ENCODE measurements at places on chromosomes 11 and 22.
A peak's percentile ranks its signal among the peaks of the same experiment; 100 is the strongest.

- peak; percentile 64 for DNase-seq
Measured at GRCh38 chr11:57527056-57527631, 3.4 kb downstream of the TIMM10 start.

GRCh38 chr11:46114378-46114777, 6.9 kb downstream of the PHF21A start:
- no peak for DNase-seq

- DNase-seq: peak; percentile 75
Measured at GRCh38 chr11:110524238-110524637, 94.5 kb downstream of the FDX1 start.

GRCh38 chr11:35274909-35275785, 136.2 kb downstream of the CD44 start:
- DNase-seq: peak; percentile 6

DNA sequence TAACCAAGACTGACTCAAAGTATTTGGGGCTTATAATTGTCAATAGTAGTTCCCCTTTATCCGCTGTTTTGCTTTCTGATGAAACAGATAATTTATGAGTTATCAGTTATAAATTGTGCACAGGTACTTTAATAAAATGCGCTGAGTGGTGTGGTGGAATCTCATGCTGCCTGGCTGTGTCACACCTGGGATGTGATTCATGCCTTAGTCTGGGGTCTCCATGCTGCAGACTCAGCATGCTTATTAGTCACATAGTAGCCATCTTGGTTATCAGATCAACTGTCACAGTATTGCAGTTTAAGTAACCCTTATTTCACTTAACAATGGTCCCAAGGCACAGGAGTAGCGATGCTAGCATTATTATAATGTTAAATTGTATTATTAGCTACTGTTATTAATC, 995.2 kb downstream of the NTM start:
- DNase-seq: peak; percentile 12

- peak; percentile 59 for DNase-seq
Measured at GRCh38 chr11:2892215-2892966, 6.8 kb upstream of the CDKN1C start.

GRCh38 chr11:124725719-124726105, 14.0 kb upstream of the NRGN start:
- DNase-seq: peak; percentile 75

DNA sequence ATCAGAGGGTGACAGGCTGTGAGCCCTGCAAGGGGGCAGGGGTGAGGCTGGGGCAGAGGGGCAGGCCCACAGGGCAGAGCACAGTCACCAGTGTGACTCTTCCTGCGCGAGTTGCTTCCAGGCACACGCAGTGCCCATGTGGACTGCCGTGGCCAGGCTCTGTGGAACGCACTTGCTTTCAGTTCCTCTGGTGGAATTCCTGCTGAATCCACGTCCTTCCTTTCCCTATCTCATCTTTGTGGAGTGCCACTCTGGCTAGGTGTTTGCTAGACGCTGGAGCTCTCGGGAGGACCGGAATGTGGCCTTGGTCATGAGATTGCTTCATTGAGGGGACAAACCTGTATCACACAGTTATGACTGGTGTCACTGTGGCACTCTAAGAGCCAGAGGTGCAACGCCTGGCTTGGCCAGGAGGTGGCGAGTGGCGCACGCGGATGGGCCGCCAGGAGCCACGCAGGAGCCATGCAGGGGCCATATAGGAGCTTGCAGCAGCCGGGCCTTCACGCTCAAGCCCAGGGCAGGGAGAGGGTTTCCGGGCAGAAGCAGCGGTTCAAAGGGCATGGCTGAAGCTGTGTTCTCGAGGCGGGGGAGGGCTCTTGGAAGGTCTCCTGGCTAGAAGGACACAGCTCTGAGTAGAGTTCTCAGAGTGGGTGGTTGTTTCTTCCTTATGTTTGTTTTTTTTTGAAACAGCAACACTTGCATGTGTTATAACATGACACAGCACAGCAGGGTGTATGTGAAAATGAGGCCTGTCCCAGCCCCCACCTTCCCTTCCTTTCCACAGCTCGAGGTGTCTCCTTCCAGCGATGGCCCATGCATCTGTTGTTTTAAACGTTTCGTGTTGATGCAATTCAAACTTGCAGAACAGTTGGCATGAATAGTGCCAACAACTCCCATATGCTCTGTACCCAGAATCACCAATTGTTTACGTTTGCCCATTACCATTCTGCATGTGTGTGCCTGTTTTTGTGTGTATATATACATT, 36.2 kb downstream of the TBC1D22A start:
- peak; percentile 74 for DNase-seq

DNA sequence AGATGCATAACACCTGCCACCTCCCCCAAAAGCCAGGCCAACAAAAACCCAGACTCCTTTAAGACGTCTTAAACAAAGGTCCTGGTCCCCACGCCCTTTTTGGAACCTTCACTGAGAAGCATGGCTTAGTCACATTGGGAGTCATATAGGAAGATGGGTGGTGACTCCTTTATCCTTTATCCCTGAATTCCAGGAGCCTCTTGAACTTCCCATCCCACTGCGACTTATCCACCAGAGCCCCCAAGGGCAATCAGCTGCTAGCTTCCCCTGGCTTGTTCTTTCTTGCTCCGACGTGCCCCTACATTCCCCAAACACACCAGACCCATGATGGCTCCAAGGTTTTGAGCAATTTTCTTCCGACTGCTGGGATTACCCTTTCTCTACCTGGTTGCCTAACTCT, 567.0 kb upstream of the CADM1 start:
- no peak for DNase-seq

GRCh38 chr11:113643701-113644100, 62.4 kb downstream of the TMPRSS5 start:
- DNase-seq: no peak

GRCh38 chr11:36748836-36749235, 150.8 kb upstream of the RAG2 start:
- peak; percentile 84 for DNase-seq

- no peak for DNase-seq
Measured at GRCh38 chr11:47998733-47999359, 18.5 kb downstream of the PTPRJ start.

DNA sequence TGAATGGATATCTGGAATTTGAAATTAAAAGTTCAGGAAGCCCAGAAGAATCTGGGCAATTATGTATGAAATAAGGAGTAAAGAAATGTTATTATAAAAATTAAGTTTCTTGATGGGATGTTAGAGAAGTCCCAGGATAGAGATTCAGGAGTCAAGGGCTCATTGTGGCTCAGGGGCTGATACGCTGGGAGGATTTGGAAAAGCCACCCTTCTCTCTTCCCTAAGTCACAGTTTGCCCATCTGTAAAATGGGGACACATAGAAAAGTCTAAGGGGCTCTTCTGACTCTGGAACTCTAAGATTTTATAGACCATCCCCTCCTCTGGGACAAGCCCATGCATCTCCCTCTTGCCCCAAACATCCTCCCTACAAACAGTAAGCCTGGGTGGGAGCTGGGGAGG, 118.1 kb downstream of the TIMP3 start:
- no peak for DNase-seq

DNA sequence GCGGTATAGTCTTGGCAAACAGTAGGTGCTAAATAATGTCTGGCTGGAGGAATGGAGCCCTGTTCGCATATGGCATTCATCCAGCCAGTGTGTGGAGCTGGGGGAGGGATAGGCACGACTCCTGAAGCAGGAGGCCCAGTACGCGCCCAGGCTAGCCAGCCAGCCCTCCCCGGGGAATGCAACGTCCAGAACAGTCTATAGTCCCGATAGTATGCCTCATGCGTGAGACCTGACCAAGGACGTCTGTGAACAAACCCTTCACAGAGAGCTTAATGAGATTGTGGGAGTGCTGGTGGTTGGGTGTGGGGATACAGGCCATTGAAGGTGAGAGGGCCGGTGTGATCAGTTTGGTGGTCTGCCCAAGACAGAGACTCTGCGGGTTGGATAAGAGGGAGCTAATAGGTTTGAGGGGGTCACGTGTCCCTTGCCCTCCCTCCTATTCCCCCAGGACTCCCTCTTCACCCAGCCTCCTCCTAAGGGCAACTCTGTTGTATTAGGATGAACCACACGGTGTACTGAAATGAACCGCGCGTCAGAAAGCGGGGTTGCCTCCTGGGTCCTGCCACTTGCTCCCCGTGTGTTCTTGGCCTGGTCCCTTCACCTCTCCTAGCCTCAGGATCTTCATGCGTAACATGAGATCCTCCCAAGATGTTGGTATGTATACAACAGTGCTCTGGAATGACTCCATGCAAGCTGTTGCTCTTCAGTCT, 987 bp upstream of the GRIK4 start:
- no peak for DNase-seq

DNA sequence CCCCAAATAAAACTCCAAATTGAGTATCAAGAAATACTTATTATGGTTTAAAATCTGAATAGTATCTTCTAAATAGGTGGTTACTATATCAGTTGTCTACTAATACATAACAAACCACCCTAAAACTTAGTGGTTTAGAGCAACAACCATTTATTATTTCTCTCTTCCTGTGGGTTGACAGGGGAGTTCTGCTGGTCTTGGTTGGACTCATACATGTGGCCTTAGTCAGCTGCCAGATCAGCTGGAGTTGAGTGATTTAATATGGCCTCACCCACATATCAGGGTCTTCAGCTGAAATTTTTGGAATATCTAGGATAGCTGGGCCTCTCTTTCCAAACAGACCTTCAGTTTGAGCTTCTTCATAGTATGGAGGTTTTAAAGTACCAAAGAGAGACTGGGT, 34.5 kb downstream of the C11orf65 start:
- DNase-seq: peak; percentile 47

DNA sequence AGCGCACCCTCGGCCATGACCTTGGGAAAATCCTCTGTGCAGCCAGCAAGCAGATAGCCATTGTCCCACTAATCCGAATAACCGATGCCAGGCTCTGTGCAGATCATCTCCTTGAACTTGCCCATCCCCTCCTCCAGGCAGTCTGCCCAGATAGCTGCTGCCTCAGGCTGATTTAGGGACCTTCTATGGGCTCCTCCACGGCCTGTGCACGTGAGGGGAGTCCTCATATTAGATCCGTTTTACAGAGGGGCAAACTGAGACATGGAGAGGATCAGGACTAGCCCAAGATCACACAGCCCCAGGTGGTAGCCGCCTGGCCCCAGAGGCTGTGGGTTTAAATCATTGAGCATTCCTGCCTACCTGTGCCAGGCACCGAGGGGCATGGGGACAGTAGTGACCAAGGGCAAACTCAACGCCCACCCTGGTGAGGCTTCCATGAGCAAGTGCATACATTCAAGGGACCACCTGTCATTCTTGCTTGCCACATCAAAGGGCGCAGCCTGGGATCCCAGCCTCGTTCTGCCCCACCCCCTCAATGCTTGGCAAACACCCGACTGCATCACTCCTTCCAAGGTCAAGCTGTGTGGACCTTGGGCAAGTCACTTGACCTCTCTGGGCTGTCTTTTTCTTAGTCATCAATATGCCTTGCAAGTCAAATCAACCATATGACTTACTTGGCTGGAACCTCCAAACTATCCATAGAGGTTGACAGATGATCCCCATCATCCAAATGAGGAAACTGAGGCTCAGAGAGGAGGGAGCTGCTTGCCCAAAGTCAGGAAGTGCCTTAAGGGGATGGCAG, 131.6 kb downstream of the MN1 start:
- peak; percentile 31 for DNase-seq

DNA sequence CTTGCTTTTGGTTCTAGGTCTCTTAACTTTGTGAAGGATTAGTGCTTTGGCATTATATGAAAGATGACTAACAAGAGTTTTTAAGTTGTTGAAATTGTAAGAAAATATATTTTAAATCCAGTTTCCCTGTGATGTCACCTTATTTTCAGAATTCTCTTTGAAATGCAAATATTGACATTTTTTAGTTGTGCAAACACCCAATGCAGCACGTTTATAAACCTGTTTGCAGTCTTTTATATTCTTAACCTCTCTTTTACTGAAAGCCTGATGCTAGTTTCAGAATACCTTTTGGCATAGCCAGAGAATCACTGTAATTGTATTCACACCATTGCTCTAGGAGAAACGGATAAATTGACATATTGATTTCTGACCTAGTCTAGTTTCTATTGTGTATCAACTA, 42.8 kb upstream of the SLC37A2 start:
- DNase-seq: no peak

DNA sequence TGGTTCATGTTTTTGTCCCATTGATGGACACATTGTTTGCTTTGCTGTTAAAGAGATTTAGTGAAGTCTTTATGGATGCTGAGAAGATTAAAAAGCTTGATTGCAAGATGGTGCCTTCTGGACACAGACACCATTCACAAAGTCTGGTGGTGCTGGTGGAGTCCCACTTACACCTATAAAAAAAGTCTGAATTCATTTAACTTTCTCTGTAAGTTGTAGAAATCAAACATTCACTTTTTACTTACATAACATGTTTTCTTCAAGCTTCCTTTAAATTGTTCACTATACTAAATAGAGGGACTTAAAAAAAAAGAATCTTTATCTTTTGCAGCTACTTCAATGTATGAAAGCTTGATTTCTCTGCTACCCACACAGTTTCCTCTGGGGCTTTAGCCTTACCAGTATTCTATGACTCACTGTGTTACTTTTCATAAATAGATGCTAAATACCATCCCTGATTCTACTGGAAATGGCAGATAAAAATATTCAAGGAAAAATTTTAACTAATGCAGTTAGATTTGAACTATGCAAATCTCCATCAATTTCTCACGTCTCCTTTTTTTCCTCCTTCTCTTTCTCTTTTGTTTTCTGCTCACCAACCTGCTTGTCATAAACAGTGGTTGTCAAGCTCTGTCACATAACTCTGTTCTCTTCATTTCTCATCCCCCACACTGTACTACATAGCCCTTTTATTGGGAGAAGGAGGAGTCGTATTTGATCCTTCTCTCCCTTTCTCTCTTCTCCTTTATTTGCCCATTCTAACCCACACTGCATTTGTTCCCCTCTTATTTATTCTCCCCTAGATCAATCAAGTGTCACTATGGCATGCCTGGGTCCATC, 89.7 kb downstream of the FAM76B start:
- peak; percentile 8 for DNase-seq

DNA sequence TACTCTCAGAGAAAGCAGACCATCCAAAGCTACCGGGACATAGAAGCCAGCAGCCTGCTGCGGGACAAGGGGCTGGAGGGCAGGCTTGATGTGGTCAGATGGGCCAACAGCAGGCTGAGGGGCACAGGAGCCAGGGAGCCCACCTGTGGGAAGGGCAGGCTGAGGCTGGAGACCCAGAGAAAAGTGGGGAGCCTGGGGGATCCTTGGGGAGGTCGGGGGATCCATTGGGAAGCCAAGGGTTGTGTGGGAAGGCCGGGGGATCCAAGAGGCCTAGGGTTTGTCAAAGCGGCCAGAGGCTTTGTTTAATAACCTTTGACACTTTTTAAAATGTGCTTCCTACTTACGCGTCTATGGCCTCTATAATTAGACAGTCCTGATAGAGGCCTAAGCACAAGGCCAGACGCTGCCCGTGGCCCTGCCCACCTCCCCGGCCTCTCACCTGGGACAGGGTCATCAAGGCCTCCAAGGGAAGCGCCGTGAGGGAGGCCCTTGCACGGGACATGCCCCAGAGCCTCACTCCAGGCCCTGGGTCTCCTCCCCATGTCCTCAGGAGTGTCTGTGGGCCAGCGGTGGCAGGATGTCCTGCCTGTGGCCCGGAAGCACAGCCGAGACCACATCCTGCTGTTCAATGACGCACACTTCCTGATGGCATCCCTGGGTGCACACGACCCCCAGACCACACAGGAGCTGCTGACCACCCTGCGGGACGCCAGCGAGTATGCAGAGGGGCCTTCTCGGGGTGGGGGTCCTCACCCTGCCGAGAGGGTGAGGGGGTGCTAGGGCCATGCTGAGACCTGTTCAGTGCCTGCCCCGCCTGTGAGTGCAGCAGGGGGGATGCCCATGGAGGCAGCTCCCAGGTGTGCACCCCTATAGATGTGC, 8.6 kb upstream of the GTSE1 start:
- DNase-seq: no peak

Measured in ELR (cell line).